Islet precursor cell (in vitro differentiated cells): ENCODE measurements at places on chromosomes 5 and 9.

DNA sequence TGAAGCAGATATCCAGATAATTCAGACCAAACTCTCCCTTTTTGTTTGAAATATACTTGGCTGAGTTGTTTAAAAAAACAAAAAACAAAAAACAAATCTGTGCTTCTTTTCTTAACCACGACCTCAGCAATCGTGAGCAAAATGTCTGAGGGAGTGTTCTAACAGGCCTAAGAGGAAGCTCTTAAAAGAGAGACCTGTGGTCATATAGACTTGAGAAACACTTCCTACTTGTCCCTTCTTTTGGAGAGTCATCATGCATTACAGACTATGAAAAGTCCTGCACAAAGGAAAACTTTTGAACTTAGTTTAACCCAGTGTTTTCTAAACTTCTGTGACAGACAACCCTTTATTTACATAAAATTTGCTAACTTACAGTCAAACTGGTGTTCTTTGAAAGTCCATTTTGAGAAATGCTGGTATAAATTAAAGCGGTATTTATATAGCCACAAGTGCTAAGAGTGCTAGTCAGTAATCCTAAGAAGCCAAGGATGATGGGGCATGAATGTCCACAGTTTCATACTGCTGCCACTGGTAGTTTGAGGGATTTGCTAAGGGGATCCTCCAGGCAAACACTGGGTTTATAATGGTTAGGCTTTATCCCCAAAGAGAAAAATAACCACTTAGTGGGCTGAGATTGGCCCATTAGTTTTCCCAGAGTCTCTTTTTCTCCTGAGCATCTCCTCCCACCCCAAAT lies 199.8 kb downstream of the LRRC70 start:
- DNase-seq = no peak

GRCh38 chr9:88736136-88736637 lies 201.2 kb downstream of the NXNL2 start:
- no peak for DNase-seq

GRCh38 chr5:17492770-17493169 lies 5.3 kb upstream of the TAF11L2 start:
- DNase-seq = no peak

- DNase-seq = no peak
Observed at GRCh38 chr9:29129763-29130162, 1556.5 kb upstream of the C9orf72 start.

DNA sequence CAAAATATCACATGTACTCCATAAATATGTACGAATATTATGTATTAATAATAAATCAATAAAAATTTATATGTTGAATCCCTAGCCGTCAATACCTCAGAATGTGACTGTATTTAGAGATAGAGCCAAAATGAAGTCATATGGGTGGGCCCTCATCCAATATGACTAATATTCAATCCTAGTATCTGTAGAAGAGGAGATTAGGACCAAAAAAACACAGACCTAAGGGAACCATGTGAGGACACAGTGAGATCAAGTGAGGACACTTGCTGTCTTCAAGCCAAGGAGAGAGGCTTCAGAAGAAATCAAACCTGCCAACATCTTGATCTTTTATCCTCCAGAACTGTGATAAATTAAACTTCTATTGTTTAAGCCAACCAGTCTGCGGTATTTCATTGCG lies 3.7 kb upstream of the AMACR start:
- no peak for DNase-seq

GRCh38 chr5:35852084-35852734 lies 4.5 kb upstream of the IL7R start:
- DNase-seq = no peak

DNA sequence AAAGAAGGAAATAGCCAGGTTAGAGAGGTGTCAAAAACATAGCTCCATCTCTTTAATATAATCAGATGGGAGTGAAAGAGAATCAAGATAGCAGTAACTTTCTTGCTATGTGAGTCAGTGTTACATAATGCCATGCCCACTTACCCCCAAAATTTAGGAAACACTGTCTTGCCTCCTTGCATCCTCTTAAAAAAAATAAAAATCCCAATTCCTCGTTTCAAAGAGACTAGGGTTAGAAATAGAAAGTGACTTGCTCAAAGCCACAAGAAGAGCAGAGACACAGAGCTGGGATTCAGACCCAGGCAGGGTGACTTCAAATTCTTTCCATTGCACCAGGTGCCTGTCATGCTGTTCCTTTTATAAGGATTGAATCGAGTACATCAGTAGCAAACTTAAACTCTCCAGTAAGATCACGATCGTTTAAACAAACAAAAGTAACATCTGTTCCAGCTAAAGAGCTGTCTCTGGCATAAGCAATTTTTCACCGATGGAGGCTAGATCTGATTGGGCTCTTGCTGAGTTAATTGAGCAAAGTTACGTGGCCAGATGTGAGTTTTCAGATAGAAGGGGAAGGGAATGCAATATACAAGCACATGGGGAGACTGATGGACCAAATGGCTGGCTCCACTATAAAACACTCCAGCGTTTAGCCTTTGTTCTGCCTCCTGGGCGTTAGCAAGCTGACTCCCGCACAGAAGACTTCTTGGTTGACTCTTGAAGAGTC lies 176.9 kb downstream of the PALM2AKAP2 start:
- no peak for DNase-seq

GRCh38 chr9:115000217-115000639 lies 69.8 kb upstream of the TNFSF8 start:
- DNase-seq = no peak
